Adipocyte (in vitro differentiated cells): ENCODE measurements at places on chromosomes 3 and 15.

GRCh38 chr15:60204131-60204885, 193.5 kb downstream of the ANXA2 start:
- no peak for DNase-seq

- DNase-seq, result peak; percentile 51
These were observed 22.7 kb upstream of the PIAS1 start for GRCh38 chr15:68031404-68031803.

- DNase-seq, result no peak
These were observed 266.6 kb upstream of the CTDSPL start for GRCh38 chr3:37594873-37595783.

GRCh38 chr3:49217688-49218470, 46.5 kb downstream of the KLHDC8B start:
- DNase-seq, result no peak

DNA sequence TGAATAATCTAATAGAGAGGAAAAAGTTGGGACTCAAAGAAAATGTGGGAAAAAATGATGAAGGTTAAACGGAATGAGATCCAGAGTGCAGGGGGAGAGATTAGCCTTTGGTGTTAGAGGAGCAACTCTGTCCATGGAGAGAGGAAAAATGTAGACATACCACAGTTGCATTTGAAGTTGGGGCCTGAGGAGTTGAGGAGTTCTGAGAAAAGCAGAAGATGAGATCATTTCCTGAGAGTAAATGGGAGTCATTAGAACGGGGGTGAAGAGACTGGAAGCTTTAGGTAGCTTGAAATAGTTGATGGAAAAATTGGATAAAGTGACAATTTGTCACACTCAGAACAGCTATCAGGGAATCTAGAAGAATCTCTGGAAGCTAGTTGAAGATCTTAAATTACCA, 7.3 kb downstream of the CCR5AS start:
- no peak for DNase-seq

DNA sequence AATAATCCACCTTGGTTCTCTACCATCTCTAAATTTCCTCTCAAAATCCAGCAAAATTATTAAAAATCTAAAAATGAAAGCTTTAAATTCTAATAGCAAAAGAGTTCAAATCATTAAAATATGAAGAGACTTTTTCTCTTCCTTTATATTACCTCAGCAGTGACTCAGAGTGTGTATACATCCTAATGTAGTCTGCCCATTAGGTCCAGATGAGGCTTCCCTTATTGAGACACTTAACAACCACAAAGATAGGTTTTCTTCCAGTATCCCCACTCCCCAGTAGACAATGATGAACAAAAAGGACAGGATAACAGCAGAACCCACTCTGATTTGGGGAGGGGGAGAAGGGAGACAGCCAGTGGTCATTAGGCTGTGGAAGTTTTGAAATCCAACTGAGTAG, 61.5 kb upstream of the DCBLD2 start:
- DNase-seq, result no peak
